MCF 10A (cell line): ENCODE measurements at places on chromosomes 16 and 17.

- no peak for DNase-seq
Measured at GRCh38 chr17:49870298-49870697, 22.4 kb upstream of the TAC4 start.

DNA sequence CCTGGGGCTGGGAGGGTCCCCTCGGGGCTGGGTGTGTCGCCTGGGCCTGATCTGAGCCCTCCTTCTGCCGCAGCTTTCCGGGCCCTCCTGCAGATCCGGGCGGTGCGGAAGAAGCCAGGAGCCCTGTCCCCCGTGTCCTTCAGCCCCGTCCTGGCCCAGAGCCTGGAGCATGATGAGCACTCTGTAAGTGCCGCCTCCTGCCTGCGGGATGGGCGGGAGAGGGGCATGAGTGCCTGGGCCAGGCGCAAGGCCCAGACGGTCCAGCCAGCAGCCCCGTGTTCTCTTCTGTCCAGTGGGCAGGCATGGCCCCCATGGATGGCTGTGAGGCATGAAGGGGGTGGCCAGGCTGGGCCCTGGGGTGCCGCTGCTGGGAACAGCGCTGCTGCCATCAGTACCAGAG, 16.0 kb upstream of the NUDT16L1 start:
- DNase-seq, result no peak

DNA sequence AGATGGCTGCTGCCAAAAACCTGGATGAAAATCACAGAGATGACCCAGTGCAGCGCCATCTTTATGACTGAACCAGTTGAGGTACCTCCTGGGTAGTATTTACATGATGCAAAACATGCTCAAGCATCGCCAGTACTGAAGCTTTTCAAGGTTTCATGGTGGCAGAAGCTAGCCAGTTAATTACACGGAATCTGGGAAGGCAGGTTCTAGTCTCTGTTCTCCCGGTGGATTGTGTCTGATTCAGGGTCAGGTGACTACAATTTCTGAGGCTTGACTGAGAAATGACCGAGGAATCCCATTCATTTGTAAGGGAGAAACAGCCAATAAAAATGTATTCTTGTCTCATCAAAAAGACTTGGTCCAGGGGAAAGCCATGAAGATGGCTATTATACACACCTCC, 209.1 kb downstream of the SLC39A11 start:
- no peak for DNase-seq

DNA sequence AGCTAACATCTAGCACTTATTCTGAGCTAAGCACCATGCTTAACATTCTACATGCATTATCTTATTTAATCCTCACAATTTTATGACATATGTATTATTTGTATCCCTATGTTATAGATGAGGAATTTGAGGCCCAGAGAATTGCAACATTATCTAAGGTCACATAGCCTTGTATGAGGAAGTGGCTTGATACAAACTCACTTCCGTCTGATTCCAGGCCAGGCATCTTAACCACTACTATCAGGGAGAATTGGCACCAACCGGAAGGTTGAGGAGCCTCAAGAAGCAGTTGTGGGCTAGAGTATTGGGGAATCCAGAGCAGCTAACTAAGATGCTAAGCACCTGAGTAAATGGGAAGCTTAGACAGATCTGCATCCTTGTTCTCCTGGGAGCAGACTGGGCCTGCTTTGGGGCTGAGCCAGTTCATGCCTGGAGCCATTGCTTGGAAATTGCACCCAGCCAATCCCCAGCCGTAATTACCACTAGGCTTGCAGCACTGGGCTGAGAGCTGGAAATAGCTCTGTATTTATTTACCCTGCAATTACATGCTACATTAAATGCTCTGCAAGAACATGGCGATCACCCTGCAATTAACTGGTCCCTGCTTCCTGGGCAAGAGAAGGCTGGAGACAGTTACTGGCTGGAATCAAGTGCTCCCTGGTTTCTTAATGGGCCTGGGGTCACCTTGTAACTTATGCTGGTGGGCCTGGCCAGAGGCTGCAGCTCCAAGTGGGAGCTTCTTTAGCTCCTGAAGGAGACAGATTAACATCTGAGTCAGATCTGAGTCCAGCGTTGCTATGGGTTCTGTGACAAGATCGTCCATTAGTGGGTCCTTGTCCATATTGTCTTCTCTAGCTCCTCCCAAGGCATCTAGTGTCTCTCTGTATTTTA, 273.1 kb upstream of the CCL2 start:
- no peak for DNase-seq

DNA sequence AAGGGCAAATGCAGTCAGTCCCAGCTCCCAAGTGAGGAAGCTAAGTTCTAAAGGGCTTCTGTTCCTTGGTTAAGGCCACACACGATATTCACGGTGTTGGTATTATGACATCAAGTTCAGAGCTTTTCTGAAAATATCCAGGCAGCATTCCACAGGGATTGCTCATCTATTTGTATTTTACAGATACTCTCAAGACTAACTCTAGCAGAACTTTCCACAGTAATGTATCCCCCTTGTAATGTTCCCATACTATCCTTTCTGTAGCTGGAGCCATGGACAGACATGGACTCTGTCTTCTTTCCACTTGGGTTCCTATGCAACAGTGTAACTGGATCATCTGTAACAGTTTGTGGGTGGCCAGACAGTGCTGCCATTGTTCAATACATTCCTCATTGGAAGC, 13.5 kb downstream of the SDR42E1 start:
- peak; percentile 64 for DNase-seq

GRCh38 chr16:3113765-3114479, 1.5 kb downstream of the ZNF205 start:
- no peak for DNase-seq

- no peak for DNase-seq
Measured at GRCh38 chr17:37774504-37774903, 29.6 kb upstream of the HNF1B start.

- no peak for DNase-seq
Measured at GRCh38 chr17:45374501-45374900, 57.7 kb upstream of the MAP3K14 start.

DNA sequence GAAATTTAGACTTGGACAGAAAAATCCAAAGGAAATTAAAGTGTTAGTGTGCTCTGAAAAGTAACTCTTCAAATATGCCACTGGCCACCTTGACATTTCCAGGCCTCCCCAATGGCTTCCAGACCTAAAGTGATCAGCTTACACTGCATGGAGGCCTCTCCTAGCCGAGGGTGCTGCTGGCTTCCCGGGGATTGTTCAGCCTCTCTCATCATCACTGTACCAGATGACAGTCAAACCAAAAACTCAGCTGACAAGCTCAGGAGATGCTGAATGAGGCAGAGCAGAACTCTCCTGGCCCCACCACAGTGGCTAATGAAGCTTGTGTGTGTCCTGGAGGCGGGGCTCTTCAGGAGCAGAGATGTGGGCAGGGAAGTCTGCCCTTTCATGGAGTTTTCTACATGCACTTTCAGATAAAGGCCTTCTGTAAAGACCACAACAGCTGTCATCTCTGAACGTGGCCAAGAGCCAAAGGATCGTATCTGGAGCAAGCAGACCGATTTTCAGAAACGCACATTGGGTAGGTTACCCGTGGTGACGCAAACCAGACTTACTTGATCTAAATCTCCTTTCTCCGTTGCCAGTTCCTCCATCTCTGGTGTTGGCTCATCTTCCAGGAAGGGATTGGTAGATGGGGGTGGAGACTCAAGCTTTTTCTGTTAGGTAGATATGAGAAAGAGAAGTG, 113.3 kb downstream of the VPS53 start:
- DNase-seq, result no peak

GRCh38 chr16:10834130-10834529, 15.5 kb upstream of the TVP23A start:
- no peak for DNase-seq

DNA sequence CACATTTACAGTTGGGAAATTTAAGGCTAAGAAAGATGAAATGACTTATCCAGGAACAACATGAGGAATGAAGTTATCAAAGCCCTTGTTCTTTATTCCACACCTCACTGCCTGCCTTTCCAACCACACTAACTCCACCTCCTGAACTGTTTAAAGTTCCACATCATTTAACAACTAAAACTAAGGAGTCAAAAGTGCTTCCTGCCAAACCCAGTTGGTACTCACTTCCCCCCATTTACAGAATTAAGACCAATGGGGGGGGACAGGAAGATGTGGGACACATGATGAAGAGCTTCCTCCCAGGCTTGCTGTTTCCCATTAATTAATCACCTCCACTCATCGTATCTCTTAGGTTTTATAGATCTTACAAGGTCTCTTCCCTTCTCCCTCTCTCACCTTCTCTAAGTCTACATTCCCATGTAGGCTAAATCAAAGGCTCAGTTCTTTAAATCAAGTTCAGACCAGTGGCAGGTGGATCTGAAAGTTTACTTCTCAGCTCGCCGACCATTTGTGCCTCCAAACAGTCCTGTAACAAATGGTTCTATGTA, 19.2 kb upstream of the TMEM101 start:
- no peak for DNase-seq
